Stimulated activated CD8-positive, alpha-beta memory T cell treated with anti-CD3 and anti-CD28 coated beads, Interleukin-2, amount 100 ng/mL, for 48 hours (primary cell): ENCODE measurements at places on chromosomes 2 and 18.
A peak's percentile ranks its signal among the peaks of the same experiment; 100 is the strongest.

GRCh38 chr2:171807831-171808393 lies 86.1 kb downstream of the SLC25A12 start:
- DNase-seq: no peak

GRCh38 chr2:66001538-66001937 lies 433.4 kb upstream of the MEIS1 start:
- no peak for DNase-seq

DNA sequence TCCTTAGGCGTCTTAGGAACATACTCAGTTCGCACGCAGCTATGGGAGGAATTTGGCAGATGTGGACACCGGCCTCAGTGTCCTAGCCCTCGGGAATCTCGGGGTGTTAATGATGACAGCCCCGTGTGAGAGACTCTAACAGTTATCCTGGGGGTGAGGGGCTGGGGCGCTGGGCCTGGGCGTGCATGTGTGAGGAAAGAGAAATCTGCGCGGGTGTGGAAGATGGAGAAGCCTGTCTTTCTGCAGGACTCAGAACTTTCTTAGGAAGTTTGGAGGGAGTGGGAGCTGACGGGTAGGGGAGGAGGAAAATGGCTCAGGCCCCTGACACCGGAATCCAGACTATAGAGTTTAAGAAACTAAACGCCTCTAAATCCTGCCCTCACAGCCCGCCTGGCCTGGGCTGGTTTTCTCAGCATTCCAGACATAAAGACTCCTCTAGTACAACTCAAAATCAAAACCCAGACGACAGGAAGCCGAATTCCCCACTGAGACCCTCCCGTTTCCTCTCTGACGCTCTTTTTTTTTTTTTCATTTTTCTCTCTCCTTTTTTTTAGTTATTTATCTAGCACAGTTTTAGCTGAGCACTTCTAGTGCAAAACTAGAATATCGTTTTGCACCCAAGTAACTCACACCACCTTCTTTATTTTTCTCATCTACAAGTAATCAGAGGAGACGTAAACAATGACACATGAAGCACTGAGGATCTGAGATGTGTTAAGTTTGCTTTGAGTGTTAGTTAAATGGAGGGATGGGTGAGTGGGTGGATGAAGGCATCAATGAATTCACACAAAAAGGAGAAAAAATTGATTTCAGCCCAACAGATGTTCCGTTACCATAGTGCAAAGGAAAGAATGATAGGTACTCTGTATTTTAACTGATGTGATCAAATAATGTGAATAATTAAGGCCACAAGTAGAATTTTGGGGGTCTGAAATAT lies 1.2 kb upstream of the HAAO start:
- no peak for DNase-seq

DNA sequence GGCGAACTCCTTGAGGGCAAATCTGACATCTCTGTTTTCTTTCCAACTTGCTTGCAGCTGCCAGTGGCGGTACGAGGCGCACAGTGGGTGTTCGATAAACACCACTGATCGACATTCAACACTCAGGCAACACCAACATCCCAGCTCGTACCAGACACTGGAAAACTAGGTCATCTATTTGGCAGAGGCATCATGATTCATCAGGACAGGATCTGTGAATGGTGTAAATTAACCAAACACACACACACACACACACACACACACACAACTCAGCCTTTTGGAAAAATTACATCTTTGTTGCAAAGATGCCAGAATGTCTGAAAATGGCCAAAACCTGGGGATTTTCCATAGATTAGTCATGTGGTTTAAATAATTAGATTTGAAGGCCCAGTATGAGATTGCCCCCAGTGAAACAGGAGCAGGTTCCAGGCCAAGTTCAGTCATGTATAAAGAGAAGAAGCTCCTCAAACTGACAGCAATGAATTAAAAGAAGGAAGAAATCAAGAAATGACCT lies 150.5 kb upstream of the NCKAP5 start:
- no peak for DNase-seq

- DNase-seq: no peak
Observed at GRCh38 chr2:26609839-26610277, 31.3 kb downstream of the CIB4 start.

DNA sequence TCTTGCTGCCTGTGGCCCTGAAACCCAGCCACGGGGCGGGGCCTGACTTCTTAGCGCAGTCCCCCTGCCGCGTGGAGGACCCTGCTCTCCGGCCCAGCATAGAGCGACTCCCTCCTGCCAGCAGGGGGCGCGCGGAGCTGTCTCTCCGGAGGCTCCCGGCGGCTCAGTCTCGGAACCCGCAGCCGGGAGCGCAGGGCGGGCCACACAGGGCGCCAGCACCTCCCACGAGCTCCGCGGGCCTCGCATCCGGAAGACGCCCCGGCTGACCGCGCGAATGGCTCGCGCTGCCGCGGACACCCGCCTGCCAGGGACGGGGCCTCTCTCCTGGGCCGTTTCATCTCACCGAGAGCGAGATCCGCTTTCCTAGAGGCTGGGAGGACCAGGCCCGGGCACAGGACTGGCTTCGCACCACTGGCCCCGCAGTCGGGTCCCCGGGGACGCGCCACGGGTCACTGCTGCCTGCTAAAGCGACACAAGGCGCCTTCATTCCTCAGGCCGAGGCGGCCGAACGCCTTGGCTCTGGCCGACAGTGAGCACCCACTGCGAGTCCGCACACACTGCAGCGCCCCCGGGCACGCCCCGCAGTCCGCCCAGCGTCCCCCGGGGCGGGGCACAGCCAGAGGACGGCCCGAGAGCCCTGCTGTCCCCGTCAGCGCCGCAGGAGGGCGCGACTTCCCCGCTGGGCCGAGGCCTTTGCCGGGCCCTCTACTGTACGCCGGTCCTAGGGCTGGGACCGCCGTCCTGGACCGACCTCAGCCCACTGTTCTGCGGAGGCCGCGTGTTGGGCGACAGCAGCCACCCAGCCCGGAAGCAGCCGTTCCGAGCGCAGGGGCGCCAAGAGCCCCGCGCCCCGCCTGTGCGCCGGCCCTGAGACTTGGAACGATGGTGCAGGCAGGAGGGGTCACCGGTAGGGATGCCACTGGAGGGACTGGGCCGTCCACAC lies 39.0 kb upstream of the ARHGEF4 start:
- peak; percentile 95 for DNase-seq

DNA sequence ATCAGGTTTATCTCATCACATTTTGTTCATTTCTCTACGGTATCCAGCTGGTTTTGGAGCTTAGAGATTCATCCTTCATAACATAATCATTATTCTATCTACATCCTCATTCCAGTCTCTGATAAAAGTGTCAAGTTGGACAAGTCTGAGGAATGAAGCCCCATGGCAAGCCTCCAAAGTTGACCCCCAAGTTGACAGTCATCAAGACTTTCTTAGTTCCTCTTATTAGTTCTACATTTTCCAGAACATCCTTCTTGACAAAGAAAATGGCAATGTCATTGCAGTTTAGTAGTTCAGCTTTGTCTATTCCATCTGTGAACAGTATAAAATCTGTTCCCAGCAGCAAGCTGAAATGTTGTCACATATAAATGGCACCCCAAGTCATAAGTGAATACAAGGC lies 4.5 kb upstream of the TMSB10 start:
- no peak for DNase-seq
